ENCODE measurements at places on chromosomes 11 and 22.
A peak's percentile ranks its signal among the peaks of the same experiment; 100 is the strongest.

- DNase-seq, result peak; percentile 13
Observed at GRCh38 chr11:73597336-73597955, 466 bp downstream of the FAM168A start.

GRCh38 chr22:17871726-17872458, 97.6 kb upstream of the BID start:
- no peak for DNase-seq

GRCh38 chr22:44963832-44964721, 45.7 kb downstream of the PHF21B start:
- DNase-seq, result no peak

GRCh38 chr11:68142028-68142412, 20.8 kb upstream of the CHKA start:
- DNase-seq, result no peak

- no peak for DNase-seq
Observed at GRCh38 chr22:22968366-22968765, 80.8 kb downstream of the IGLL5 start.

GRCh38 chr11:59954219-59954847, 9.5 kb upstream of the OOSP4A start:
- no peak for DNase-seq

DNA sequence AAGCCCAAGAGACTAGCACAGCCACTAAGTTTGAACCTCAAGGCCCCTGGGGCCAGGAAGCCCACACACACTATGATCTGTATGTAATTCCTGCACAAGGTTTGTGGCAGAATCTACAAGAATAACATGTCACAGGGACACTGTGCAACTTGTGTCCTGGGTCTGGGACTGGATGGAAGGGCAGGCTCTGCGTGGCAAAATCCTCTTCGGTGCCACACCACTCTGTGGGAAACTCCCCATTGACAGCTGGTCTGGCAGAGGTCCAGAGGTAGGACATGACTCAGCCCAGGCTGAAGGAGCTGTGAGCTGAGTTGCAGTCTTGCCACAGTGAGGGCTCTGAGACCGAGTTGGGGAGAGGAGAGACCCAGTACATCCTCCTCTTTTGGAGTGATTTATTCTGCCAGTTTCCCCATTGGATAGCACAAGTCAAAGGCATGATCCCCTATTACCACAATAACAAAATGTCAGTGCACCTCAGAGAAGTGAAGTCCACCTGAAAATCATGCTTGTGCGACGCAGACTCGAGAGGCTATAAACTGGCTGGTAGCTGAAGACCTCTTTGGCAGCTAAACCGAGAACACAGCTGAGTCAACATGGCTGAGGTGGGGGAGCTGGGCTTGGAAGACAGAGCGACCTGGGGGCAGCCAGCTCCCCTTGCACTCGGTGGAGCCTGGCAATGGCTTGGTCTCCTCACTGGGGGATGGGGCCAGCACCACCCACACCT, 23.3 kb upstream of the SERPIND1 start:
- DNase-seq, result peak; percentile 91

DNA sequence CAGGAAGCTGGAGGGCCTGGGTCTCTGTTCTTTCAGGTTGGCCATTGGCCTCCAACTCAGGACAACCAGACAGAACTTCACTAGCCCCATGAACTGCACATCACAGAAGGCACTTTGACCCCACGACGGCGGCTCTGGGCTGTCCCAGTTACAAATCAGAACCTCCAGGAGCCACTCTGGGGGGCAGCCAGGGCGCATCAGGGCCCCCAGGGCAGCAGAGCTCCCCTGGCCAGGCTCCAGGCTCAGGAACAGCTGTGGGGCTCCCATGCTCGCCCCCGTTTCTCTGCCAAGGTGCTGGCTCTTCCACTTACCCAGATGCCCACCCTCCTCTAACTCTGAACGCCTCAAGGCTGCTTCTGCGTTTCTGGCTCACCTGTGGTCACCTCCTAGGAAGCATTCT, 25.5 kb downstream of the TOLLIP start:
- DNase-seq, result no peak

- DNase-seq, result no peak
Observed at GRCh38 chr11:92829121-92829520, 140.3 kb upstream of the MTNR1B start.

DNA sequence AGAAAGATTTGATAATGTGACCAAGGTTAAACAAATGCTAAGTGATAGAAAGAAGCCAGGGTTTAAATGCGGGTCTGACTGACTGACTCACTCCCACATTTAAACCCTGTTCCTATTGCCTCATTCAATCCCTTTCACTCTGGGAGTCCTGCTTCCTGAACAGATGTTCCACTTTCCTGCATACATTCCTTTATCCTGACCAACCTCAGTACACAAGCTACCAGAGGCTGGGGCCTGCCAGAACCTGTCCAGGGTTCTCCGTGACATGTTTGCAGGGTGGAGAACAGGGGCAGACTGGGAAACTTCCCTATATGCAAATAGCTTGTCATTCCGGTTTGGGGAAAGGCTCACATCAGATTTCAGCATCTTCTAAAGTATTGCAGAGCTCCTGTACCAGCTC, 3.0 kb upstream of the ANKK1 start:
- peak; percentile 92 for DNase-seq

DNA sequence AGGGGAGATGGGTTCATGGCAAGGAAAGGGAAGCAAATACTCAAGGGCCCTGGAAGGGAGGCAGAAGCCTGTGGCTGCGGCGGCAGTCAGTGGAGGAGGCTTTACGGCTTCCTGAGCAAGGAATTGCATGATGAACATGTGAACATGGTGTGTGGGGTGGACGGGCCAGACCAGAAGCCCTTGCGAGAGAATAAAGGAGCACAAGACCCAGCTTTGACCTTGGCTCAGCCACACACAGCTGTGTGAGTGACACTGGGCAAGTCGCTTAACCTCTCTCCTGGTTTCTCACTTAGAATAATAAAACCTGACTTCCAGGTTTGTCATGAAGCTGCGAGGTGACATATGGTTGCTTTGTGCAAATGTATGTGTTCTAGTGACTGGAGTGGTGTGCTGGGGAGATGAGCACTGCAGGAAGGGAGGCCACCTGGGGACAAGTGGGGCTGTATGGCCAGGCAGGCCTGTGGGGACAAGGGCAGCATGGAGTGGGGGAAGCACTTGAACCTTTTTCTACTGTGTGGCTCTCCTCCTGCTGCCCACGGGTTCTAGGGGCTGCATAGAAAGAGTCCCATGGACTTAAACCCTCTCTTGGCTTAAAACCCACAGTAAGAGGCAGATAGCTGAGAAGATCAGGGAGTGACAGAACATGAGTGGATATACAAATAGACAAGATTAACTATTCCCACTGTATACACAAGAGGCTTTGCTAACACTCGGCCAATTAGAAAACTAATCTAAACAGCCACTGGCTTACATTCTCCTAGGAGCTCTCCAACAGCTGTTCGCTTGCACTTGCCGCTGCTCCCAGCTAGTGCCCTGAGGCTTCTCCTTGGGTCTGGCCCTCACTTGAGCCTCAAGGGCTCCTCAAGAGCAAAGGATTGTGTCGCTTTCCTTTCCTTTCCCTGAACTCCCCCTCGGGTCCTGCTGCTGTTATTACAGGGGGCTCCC, 67.3 kb upstream of the CDON start:
- peak; percentile 78 for DNase-seq

GRCh38 chr22:45139693-45140092, 24.0 kb upstream of the NUP50 start:
- DNase-seq, result no peak

- no peak for DNase-seq
Observed at GRCh38 chr11:36390963-36391471, 94.9 kb downstream of the PRR5L start.

- DNase-seq, result no peak
Observed at GRCh38 chr22:46967445-46968358, 205.3 kb downstream of the TBC1D22A start.

- DNase-seq, result no peak
Observed at GRCh38 chr11:95067841-95068219, 1.1 kb downstream of the SRSF8 start.

DNA sequence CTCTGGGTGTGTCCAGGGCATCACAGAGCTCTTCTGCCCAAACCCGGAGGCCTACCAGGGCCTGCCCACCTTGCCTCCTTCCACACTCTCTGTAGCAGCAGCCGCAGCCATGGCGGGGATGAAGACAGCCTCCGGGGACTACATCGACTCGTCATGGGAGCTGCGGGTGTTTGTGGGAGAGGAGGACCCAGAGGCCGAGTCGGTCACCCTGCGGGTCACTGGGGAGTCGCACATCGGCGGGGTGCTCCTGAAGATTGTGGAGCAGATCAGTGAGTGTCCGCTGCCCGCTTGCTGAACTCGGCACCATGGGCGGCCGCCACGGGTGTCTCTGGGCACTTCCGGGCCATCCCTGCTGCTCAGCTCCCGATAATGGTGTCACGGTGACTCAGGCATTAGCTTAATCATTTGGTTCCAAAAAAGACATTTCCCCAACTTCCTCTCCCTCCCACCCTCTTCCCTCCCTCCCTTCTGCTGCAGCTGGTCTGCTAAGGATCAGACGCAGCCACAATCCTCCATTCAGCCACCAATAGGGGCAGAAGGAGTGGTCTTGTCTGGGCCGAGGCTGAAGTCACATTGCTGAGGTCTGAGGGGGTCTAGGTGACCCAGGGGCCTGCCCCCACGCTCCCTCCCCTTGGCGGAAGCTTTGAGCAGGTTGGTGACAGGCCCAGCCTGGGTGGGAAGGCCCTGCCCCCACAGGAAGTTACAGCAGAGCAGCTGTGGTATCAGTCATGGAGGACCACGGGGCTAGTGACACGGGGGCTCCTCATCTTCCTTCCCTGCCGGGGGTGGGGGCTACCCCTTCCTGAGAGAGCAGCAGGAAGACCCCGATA, 950 bp downstream of the FERMT3 start:
- DNase-seq, result peak; percentile 81

DNA sequence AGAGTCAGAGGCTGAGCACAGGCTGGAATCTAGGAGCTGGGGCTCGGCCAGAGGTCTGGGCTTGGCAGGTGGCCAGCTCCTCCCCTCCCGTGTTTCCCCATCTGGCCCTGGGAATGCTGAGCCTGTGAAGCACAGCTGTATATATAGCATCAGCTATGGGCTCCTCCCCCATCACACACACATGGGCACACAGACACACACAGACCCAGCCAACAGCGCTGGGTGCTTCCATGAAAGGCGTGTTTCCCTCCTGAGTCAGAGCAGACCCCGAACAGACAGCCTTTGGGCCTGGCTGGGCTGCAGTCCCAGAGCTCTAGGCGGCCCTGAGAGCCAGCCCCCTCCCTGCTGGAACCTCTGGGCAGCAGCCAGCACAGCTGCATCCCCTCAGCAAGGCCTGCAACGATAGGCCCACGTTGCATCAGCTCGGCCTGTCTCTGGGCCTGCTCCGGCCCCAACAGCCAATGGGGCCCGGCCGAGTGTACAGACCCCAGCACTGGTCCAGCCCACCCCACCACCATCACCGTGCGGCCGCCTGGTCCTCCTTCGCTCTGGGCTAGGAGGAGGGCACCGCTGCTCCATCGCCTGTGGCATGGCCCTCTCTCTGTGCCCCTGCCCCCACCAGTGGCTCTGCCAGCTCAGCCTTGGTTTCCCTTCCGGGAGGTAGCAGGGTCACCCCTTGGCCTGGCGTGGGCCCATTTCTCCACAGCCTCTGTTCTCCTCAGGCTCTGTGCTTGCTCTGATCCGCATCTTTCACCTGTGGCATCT, 7.6 kb upstream of the SERPINH1 start:
- DNase-seq, result peak; percentile 100

GRCh38 chr22:48173773-48174160, 1411.3 kb downstream of the TBC1D22A start:
- no peak for DNase-seq

DNA sequence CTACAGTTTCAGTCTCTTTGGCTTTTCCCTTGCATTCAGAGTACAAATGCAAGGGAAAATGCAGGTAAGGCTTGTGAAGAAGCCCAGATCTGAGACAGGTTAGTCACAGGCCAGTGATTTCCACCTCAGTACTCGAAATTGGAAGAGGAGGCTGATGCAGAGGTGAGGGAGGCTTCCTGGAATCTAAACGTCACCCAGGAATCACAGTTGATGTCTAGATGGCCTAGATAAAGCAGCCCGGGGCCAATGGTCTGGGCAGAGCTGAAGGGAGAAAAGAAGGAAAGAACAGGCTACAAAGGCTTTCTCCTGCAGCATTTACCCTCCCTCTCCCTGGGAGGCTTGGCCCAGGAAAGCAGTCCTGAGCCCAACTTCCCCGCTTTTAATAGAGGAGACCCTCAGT, 8.5 kb downstream of the TRIM6 start:
- DNase-seq, result no peak

DNA sequence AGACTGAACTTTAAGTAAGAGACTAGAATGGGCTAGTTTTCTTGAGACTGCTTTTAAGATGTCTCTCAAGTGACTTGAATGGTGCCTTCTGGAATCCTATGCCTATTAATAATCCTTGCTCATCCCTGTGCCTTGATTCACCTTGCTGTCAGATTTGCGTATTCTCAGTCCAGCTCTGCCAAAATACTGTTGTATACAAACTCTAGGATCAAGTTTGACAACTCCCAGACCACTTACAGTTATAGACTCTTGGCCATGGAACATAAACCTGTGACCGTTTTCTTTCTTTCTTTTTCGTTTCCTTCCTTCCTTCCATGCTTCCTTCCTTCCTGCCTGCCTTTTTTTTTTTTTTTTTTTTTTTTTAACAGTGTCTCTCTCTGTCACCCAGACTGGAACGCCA, 2390.9 kb upstream of the RAG2 start:
- DNase-seq, result no peak

GRCh38 chr11:119845305-119845704, 116.3 kb upstream of the NECTIN1 start:
- DNase-seq, result no peak

GRCh38 chr22:24005201-24005600, at the start of gene GSTT4:
Gene GSTT4, minus strand, starts transcription at chr22:24005453. Its CDS starts 97 bp downstream, at chr22:24005356.
- DNase-seq, result no peak

- no peak for DNase-seq
Observed at GRCh38 chr22:45783690-45784089, 112.1 kb downstream of the ATXN10 start.

DNA sequence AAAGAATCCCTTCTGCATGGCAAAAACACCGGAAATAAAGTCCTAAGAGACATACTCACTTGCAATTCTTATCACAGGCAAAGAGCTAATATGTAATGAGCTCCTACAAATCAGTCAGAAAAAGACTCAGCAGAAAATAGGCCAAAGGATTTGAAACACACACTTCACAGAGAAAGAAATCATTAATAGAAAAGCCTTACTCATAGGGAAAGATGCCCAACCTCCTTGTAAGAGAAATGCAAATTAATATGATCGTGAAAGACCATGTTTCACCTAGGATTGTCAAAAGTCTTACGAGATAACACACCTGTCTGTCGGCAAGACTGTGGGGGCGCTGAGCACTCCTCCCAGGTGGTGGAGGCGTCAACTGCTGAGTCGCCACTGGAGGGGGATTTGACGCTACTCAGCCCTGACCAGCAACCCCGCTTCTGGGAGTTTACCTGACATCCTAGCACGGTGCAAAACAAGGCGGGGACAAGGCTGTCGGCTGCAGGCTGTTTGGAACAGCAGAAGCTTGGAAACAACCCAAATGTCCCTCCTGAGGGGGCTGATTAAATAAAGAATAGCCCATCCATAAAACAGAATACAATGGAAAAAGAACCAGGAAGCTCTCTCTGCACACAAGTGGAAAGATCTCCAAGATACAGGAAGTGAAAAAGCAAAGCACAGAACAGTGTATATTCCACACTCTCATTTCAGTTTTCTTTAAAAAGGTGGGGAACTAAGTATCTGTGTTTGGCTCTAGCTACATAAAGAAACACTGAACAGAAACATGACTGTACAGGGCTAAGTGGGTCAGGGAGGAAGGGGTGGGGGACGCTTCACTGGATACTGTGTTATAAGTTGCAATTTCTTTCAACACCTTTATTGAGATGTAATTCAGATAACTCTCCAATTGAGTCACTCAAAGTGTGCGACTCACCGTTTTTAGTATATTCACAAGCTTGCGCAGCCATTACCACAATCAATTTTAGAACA, 11.5 kb downstream of the CSNK1E start:
- peak; percentile 55 for DNase-seq

GRCh38 chr11:134532921-134533421, 120.9 kb upstream of the B3GAT1 start:
- no peak for DNase-seq
